ENCODE measurements at places on chromosomes 12 and 14.

DNA sequence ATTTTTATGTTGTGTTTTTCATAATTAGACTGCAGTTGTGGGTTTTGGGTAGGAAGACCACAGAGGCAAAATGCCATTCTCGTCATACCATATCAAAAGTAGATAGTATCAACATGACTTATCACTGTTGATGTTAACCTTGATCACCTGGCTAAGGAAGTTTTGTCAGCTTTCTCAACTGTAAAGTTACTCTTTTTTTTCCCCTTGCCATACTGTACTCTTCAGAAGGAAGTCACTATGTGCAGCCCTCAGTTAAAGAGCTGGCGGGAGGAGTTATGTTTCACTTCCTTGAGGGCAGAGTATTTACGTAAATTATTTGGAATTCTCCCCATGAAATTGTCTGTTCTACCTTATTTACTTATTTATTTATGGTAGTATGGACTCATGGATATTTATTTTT, 78.7 kb downstream of the PRORP start:
- no peak for DNase-seq

DNA sequence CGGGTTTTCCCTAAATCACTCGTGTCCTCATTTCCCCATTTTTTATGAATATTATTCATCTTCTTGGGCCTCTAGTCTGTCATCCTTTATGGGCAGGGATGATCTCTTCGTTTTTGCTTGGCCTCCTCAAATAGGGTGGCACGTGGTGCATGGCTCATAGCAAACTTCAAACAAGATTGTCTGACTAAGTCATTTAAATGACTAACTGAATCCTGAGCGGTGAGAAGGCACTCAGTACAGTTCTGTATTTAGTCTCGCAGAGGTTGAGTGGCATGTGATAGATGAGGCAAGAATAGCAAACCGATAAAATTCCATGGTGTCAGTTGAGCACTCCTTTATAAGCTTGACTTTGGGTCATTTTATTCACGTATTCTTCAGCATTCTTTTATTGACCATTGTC, 5.7 kb upstream of the JDP2 start:
- no peak for DNase-seq

DNA sequence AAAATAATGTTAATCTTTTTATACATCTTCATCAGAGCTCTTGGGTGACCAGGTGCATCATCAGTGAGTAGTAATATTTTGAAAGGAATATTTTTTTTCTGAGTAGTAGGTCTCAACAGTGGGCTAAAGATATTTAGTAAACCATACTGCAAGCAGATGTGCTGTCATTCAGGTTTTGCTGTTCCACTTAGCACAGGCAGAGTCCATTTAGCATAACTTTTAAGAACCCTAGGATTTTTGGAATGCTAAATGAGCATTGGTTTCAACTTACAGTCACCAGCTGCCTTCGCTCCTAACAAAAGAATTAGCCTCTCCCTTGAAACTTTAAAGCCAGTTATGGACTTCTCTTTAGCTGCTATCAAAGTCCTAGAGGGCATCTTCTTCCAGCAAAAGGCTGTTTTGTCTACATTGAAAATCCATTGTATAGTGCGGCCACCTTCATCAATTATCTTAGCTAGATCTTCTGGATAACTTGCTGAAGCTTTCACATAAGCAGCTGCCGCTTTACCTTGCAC, 24.6 kb downstream of the RIMKLB start:
- DNase-seq = no peak

GRCh38 chr12:42790761-42791151, 201.2 kb upstream of the PRICKLE1 start:
- no peak for DNase-seq

GRCh38 chr12:116397148-116397547, 119.7 kb upstream of the MED13L start:
- no peak for DNase-seq

DNA sequence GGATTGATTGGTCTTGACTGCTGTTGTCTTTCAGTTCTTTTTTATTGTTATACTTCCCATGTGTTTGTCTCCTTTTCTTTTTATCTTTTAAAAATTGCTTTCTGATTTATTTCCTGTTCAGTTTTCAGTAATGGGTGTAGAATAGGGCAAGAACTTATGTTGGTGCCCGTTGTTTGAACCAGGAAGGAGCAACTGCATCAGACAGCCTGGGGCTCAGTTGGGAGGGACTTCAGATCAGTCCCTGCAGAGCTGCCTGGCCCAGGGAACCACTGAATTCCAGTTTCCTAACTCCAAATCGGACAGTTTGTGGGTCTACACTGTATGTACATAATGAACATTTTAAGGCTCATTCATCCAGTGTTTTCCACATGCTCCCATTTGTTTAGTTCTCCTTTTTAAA, 64.9 kb downstream of the FBXO34 start:
- no peak for DNase-seq

- DNase-seq = no peak
Observed at GRCh38 chr12:91379051-91379775, 196.6 kb upstream of the DCN start.

DNA sequence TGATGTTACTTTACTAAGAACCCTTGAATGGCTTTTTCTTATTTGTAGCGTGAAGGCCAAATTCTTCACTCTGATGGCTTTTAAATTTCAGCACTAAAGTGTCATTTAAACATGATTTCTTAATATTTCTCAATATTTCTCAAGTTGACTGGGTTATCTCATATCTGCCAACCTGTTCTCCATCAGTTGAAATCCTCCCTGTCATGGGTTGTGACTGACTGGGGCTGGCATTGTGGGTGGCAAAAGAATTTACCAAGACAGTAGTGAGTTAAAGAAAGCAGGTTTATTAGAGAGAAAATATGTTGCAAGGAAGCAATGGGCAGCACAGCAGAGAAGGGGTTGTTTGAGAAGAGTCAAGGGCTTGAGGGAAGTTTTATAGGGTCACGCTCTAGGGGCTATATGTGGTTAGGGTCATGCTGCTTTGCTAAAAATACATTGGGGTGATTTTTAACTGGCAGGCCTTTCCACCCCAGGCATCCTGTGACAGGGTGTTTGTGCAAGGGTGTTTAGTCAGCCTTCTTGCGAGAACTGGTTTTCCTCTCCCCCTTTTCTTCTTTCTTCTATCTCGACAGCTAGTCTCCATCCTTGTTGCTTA, 232.8 kb upstream of the SEL1L start:
- DNase-seq = no peak

DNA sequence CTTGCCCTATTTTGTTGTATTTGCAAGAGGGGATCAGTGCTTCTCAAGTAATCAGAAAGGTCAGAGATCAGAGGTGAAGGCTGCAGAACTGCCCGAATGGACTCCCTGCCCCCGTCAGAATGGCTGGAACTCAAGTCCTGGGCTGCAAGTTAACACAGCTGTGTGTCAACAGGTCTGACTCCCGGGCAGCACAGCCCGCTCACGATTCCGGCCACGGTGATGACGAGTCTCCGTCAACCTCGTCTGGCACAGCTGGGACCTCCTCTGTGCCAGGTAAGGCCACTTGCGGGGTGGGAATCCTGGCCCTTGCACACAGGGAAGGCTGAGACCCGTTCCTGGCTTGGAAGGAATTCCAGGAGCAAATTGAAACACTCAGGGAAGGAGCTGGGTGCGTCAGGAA, 13.4 kb downstream of the DCAF4 start:
- no peak for DNase-seq

DNA sequence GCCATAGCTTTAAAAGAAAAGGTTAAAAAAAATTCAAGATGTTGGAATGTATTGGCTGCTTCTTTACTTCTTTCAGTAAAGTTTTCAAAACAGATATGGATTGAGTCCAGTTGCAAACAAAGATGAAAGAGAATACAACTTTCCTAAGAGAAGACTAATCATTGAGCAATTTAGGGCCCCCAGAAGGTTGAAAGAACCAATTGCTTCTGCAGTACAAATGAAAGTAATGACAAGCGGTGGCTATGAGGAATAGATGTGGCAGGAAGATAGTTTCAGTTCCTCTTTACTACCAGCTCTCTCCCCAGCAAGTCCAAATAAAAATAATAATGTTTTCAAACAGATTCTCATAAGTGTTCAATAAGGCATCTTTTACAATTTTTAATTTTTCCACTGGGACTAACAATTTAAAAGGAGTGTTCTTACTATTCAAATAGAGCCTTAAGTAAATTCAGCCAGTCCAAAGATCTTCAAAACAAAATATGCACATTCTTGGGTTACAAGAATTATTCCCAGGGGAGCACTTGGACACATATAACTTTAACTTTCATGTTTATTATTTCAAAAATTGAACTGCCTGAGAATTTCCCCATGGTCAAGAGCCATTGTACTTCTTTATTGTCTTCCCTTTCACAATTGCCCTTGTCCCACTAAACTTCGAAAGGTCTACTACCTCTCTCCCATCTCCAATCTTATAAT, 62.3 kb upstream of the PPP1R12A start:
- DNase-seq = no peak

DNA sequence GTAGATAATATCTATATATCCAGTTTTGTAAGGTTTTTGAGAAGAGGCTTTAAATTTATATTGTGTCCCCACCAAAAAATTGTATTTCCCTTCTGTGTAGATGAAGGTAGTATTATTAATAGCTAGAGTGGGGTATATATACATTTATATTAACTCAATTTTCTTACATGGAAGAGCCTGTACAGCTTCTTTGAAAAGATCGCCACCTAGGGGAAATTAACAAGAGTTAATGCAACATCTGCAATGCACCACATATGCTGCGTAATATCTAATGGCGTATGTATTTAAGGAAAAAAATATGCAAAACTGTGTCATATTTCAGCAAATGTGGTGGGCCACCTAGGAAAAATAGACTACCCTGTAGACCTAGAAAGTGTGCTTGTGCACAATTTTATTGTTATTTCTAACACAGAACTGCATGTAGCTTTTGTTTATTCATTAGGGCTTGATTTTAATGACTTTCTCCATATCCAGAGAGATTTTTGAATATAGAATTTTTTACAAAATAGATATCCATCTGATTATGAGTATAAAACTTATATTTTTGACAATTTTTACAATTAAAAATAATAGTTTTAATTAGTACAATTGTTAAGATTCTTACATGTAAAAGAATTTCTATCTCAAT, 14.0 kb downstream of the CCER1 start:
- DNase-seq = no peak

- DNase-seq = no peak
Observed at GRCh38 chr14:89617481-89618329, 200.7 kb upstream of the FOXN3 start.

- DNase-seq = no peak
Observed at GRCh38 chr14:42277840-42278239, 671.2 kb downstream of the LRFN5 start.

- no peak for DNase-seq
Observed at GRCh38 chr12:24705741-24706358, 243.1 kb downstream of the BCAT1 start.

All from stimulated activated CD4-positive, alpha-beta T cell treated with anti-CD3 and anti-CD28 coated beads, TNF-alpha, amount 100 ng/mL, for 1 hour (primary cell).